Endothelial cell of coronary artery (primary cell): ENCODE measurements at places on chromosomes 5 and 9. TPM values are rescaled to one million over a fixed set of nuclear protein-coding genes. Genes with fewer than 3 reads are reported as not detected.

The WNT8A gene
- total RNA-seq: not detected in 2 replicates

The RPL7A gene
- total RNA-seq: 2,993 and 3,212 TPM in 2 replicates

The GPR151 gene
- not detected in 2 replicates for total RNA-seq

The FCHSD1 gene
- total RNA-seq: 18.7 and 24.5 TPM in 2 replicates

The GABRP gene
- 0.36 and 0.47 TPM in 2 replicates for total RNA-seq

The EPB41L4B gene
- 1.2 and 1.3 TPM in 2 replicates for total RNA-seq

The LIFR gene
- 25.8 and 36.9 TPM in 2 replicates for total RNA-seq

The ADAMTS13 gene
- 0.27 and 1.3 TPM in 2 replicates for total RNA-seq

The ATP10B gene
- total RNA-seq: not detected in 2 replicates

The DOCK8 gene
- total RNA-seq: 0.36 and 0.56 TPM in 2 replicates

The CBY3 gene
- total RNA-seq: 0.09 and 0.18 TPM in 2 replicates

The ZFP37 gene
- total RNA-seq: 0.63 and 1.4 TPM in 2 replicates

The CCIN gene
- 1.9 and 4.4 TPM in 2 replicates for total RNA-seq

The CCL21 gene
- total RNA-seq: not detected in 2 replicates

The NRG2 gene
- total RNA-seq: 0.66 and 2.1 TPM in 2 replicates

The SLC4A9 gene
- not detected in 2 replicates for total RNA-seq

The CLIC3 gene
- 0.90 and 7.6 TPM in 2 replicates for total RNA-seq

The PKD2L2 gene
- not detected in 2 replicates for total RNA-seq

The PCDHB8 gene
- 0.18 and 0.94 TPM in 2 replicates for total RNA-seq

The ZNF618 gene
- total RNA-seq: 9.7 and 12.9 TPM in 2 replicates

The CCNH gene
- 97.6 and 105 TPM in 2 replicates for total RNA-seq

The SNAPC4 gene
- 8.4 and 8.7 TPM in 2 replicates for total RNA-seq

The KLF4 gene
- 0.45 and 3.8 TPM in 2 replicates for total RNA-seq

The RANBP3L gene
- not detected in 2 replicates for total RNA-seq

The TTF1 gene
- total RNA-seq: 10.1 and 10.4 TPM in 2 replicates

The FBP1 gene
- total RNA-seq: 0.38 and 2.5 TPM in 2 replicates

The IFNA21 gene
- not detected in 2 replicates for total RNA-seq

The GRXCR2 gene
- not detected in 2 replicates for total RNA-seq

The HACD4 gene
- 0.45 and 0.56 TPM in 2 replicates for total RNA-seq

The CRHBP gene
- total RNA-seq: under 0.01 and 3.1 TPM in 2 replicates

The SGCD gene
- 0.28 TPM in 1 of 2 replicates, not detected in the other for total RNA-seq

The C5orf52 gene
- total RNA-seq: not detected in 2 replicates

The PTGDS gene
- total RNA-seq: 0.56 TPM in 1 of 2 replicates, not detected in the other

The RASGRF2 gene
- 12.4 and 13.6 TPM in 2 replicates for total RNA-seq
